ENCODE measurements at places on chromosomes 6 and 20.

- no peak for DNase-seq
These were observed 153.6 kb downstream of the SYCP2 start for GRCh38 chr20:59779656-59780380.

DNA sequence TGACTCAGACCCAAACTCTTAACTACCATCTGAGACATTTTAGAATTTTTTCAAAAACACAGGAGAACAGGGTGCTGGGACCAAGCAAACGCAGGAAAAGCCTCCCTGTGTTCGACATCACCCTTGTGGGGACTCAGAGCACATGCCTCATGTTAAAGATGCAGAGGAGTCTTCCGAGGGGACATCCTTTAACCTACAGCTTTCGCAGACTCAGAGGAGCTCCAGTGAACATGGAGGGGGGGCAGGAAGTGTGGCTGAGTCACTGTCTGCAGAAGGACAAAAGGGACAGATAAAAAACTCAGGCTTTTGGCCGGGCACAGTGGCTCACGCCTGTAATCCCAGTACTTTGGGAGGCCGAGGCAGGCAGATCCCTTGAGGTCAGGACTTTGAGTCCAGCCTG, 15.1 kb downstream of the BMP7 start:
- DNase-seq = no peak

- no peak for DNase-seq
These were observed 1.7 kb upstream of the SAPCD1 start for GRCh38 chr6:31760790-31761189.

DNA sequence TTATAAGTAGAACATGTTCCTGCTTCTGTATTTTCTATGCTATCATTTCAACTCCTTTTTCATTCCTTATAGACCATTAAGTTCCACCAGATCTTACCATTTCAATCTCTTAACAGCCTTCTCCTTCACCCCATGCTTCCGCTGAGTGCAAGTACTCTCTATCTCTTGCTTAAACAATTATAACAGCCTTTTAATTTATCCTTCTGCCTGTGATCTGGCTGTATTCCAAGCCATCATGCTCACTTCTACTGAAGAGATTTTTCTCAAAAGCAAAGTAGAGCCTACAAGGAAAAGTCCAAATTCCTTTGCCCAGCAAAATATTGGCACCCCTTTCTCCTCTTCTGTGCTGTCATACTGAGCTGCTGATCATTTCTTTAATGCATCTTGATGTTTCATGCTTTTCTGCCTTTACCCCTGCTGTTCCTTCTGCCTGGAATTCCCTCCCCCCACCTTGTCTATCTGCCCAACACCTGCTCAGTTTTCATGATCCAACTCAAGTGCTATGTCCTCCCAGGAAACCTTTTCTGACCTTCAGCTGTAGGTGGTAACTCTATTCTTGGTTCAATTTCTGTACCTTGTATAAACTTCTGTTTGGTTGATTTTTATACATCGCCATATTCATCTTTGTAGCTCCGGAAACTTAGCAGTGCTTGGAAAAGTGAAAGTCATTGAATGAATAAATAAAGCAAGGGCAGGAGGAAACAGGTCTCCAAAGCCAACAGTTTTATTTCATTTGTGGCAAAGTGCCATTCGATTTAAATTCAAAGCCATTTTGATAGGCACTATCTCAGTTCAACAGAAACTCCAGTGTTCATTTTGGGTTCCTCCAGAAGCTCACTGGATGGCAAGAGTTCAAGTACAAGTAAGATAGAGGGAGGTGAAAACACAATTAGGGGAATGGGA, 10.5 kb upstream of the BMP2 start:
- peak; percentile 83 for DNase-seq

DNA sequence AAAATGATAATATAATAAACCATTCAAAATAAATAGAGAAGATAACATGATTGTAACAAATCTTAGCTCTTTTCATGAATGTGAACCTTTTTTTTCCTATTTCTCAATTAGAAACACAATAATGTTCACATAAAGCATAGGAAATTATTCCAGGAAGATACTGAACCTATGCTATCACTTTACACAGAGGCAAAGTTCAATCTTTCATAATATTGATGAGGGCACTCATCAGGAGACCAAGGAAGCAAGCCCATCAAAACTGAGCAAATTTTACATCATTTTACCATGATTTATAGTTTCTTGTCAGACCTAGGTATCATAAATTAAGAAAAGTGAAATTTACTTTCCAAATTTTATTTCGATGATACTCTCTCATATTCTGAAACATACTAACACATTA, 938.5 kb downstream of the TBC1D32 start:
- no peak for DNase-seq

DNA sequence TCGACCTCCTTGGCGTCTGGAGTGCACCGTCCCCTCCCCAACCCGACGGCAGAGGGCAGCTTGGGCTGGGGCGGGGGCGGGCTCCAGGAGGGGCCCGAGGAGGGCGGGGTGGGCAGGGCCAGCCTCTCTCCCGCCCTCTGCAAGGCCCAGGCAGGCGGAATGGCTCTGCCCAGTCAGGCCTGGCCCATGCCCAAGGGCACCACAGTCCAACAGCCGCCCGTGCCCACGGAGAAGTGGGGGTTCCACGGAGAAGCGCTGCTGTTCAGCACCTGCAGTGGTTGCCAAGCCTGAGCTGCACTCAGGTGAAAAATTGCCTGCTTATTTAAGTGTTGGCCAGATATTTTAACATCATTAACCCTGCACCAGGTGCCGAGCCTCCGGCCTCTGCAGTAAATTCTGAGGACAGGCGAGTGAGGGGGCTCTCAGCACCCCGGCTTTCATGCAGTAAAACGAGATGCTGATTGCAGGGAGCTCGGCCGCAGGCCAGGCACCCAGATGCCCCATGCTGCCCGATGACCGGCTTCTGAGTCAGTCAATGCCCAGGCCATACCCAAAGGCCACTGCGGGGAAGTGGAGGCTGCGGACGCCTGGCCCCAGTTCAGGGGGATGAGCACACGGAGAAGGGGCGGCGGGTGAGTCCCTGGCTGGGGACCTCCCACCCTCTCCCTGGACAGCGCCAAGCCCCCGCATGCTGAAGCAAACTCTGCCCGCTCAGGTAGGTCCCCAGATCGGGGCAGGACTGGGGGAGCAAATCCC, at the start of gene SRMS:
SRMS (minus strand) TSS at position 25 of the 756 bp plus-strand sequence. CDS start 286 bp downstream, outside the sequence.
- DNase-seq = no peak

DNA sequence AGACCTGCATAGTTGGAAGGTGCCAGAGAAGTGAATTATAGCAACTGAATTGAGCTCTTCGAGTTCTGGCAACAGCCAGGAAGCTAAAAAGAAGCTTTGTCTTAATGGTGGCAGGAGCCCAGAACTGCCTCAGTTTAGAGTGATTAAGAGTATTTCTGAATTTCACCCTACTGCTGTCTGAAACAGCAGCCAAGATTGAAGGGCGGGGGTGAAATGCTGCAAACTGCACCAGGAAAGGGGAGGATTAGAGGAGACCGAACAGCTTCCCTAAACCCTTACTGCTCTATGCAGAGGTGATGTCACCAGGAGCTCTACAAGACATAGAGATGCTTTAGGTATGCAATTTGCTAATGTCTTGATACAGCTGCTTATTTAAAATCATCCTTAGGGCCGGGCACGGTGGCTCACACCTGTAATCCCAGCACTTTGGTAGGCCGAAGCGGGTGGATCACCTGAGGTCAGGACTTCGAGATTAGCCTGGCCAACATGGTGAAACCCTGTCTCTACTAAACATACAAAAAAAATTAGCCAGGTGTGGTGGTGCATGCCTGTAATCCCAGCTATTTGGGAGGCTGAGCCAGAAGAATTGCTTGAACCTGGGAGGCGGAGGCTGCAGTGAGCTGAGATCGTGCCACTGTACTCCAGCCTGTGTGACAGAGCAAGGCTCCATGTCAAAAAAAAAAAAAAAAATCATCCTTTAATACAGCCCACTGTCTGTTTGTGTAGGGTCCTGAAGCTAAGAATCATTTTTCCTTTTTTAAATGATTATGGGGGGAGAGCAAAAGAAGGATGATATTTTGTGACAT, 91.7 kb upstream of the IYD start:
- no peak for DNase-seq

DNA sequence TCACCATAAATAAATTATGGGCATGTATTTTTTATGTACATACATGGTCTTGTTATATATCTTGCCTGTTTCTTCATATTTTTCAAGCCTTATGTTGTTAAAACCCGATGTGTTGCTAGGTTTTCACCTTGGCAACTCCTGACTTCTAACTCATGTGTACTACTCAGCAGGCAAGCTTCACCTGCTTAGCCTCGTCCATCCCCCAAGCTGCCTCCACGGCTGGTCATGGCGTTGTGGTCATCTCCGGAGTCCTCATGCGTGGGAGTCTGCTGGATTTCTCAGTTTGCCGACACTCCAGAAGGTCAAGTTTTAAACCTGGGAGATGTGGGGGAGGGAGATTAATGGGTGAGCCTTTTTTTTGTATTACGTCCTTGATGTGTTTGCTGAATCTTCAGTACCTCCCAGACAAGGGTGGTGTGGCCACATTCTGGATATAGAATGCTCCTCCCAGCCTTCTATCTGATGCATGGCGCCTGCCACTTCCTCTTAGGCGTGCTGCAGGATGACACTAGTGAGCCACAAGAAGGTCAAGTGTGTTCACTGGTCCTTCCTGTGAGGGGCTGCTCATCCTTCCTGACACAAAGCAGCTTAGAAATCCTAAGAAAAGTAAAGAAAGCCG, 26.6 kb upstream of the EDN3 start:
- DNase-seq = no peak

GRCh38 chr6:85866370-85866730, 223.7 kb upstream of the SYNCRIP start:
- DNase-seq = peak; percentile 36

- no peak for DNase-seq
These were observed 534 bp downstream of the NANP start for GRCh38 chr20:25623225-25623735.

DNA sequence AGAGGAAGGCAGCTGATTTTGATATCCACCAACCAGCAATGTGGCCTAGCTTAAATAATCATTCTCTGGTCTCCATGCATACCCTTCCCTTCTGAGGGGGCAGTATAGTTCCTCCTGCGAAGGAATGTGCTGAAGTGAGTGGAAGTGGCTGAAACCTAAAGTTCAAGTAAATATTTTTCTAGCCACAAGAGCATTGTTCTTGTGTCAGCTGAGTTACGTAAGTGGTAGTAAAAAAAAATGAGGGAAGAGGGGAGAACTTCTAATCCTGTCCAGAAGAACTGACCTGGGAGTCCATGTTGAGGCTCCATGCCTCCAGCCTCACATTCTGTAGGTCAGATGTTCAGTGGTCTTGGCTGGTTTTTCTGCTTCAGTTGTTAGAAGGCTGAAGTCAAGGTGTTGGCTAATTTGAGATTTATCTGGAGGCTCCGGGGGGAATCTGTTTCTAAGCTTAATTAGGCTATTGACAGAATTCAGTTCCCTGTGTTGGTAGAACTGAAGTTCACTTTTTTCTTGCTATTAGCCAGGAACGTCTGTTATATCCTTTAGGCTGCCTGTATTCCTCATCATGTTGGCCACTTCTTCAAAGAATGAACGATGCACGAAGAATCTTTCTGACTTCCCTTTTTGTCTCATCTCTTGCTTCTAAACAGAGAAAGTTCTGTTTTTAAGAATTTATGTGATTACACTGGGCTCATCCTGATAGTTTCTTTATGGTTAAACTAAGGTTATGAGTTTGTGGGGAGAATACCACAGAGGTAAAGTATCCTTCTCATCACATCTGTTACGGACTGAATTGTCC, 207.1 kb upstream of the PRSS16 start:
- DNase-seq = no peak

- DNase-seq = no peak
These were observed 1.4 kb upstream of the TIAM2 start for GRCh38 chr6:154993710-154994109.

- DNase-seq = no peak
These were observed 2.6 kb upstream of the TFAP2C start for GRCh38 chr20:56626367-56627121.

- no peak for DNase-seq
These were observed 8.0 kb downstream of the MYLIP start for GRCh38 chr6:16136621-16137450.

GRCh38 chr6:113539623-113540022, 317.5 kb upstream of the MARCKS start:
- no peak for DNase-seq

DNA sequence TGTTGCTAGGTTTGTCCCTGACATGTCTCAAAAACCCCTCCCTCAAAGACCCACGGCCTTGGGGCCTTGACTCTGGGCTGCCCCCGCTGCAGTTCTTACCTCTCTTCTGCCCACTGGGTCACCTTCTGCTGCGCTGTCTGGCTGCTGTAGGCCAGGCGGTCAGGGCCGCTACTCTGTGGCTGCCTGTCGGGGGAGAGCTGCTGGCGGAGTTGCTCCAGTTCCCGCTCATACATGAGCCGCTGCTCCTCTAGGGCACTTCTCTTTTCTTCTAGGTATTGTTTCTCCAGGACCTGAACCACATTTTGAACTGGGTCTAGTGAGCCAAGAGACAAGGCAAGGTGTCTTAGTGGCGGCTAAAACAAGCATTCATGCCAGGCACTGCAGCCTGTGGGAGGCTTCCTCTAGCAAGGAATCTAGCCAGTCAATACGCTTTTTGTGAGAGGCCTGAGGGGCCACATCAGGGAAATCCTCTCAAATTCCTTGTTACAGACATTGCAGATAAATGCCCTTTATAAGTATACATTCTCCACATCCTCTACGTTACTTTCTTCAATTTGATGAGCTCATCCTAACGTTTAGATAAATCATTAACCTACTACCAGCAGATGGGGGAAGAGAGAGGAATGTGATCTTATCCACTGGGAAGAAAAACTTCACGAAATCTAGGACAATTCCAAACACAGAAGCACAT, 110.3 kb upstream of the NUP153 start:
- no peak for DNase-seq

DNA sequence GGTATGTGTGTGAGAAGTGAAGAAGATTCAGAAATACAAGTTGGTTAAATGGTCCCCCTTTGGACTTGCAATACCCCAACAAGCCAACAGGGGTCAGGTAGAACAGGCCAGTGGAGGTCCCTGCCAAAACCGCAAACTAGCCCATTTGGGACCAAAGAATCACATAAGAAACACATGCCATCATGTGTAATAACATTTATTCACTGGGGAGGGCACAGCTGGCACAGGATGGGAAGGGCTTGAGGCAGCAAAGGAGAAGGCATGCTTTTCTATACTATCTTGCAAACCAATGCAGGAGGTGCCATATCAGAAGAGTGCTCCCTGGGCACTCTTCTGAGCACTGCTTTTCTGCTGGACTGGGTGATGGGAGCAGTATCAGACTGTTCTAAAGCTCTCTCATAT, 116.1 kb upstream of the TRAF3IP2 start:
- DNase-seq = no peak

DNA sequence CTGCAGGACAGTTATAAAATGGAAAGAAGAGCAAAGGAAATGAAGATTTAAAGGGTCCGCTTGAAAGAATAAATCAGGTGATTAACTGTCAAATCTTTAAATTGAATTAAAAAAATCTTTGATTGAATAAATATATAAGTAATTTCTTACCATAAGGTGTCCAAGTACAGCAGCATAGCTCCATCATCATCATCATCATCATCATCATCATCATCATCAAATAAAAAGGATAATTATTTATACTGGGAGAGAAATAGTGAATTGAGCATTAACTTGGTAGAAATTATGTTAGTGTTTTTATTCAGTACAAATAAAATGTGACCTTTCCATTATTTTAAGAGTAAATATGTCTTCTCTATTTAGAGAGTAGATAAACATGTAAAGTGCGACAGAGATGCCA, 745.6 kb upstream of the MARCKS start:
- no peak for DNase-seq
